ENCODE measurements at places on chromosomes 4 and X.
A peak's percentile ranks its signal among the peaks of the same experiment; 100 is the strongest.

DNA sequence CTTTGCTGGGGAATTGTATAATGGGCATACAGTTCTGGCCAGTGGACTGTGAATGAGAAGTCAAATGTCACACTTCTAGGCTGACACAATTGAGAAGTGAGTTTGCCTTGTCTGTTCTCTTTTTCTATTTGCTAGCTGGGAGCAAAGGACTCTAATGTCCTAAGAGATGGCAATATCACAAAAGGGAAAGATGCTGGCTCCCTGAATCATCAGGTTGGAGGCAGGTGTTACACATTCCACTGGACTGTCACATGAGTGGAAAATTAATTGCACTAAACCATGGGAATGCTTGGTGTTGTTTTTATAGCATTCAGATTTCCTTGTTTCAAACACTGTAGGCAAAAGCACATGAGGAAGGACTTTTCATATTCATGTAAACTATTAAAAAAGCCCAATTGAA, 388.3 kb downstream of the ADAM29 start:
- no peak for DNase-seq

DNA sequence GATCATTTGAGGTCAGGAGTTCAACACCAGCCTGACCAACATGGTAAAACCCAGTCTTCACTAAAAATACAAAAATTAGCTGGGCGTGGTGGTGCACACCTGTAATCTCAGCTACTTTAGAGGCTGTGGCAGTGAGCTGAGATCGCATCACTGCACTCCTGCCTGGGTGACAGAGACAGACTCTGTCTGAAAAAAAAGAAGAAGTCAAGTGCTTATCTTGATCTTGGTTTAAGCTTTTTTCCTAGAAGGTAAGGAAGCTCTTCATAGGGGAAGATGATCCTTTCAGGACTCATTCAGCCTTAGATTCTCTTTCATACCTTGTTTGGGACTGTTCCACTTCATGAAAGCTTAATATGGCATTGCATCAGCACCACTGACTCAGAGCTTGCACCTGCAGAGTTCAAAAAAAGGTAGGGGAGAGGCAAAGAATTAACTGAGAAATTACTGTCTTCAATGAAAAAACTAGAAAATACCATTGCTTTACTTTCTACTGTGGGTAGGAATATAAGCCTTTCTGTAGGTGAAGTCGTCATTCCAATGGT, 70.8 kb upstream of the EPGN start:
- DNase-seq, result no peak

GRCh38 chr4:112511093-112511802, 4.7 kb downstream of the NEUROG2 start:
- DNase-seq, result no peak

DNA sequence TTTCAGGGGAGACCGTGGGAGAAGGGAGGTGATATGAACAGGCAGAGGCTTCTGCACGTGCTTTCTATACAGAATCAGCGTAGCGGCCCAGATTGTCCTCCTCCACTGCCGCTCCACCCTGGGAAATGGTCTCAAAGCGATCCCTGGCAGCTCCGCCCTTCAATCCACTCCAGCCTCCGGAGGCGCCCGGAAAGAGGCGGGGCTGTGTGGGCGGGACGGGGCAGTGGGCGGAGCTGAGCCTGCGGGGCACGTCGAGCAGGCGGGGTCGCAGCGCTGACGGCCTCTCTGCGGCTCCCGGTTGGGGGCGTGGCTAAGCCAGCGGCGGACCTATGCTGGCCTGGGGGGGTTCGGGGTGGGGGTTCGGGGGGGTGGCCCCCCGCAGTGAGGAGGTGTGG, 210 bp upstream of the SMIM10L2A start:
- peak; percentile 49 for DNase-seq

DNA sequence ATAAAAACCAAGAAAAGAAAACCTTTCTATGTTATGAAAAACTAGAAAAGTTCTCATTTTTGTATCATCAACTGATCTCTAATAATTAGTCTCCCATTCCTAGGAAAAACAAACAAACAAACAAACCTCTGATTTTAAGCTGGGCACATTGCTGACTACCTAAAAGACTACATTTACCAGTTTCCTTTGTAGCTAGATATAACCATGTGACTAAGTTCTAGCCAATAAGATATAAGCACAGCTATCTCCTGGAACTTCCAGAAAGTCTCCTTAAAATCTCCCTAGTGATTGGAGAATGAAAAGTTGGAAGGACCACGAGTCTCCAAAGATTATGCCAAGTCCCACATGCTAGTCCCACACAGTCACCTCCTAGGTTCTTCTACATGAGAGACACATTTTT, 108.9 kb downstream of the NR3C2 start:
- no peak for DNase-seq

GRCh38 chr4:170674176-170674575, 584.4 kb upstream of the AADAT start:
- no peak for DNase-seq

- DNase-seq, result no peak
Observed at GRCh38 chr4:3402491-3403347, 39.0 kb upstream of the HGFAC start.

GRCh38 chrX:148192547-148192946, 211.4 kb downstream of the FMR1NB start:
- DNase-seq, result no peak

- no peak for DNase-seq
Observed at GRCh38 chr4:138249132-138249531, 7.0 kb upstream of the SLC7A11 start.

DNA sequence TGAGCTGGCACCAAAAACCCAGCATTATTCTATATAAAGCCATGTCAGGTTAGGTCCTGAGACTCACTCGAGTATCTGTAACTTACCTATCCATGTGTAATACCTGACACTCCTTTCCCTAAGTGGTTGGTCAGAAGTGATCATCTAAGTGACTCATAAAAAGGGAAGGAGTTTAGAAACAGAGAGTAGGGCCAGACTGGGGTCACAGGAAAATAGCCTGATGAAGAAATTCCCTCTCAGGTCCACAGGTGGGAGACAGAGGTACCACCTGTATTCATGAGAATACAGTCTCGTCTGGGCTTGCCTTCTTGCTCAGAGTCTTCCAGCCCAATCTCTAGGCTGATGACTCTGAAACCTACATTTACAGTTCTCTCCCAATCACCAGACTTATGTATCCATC, 161.8 kb upstream of the MAP3K15 start:
- DNase-seq, result no peak

DNA sequence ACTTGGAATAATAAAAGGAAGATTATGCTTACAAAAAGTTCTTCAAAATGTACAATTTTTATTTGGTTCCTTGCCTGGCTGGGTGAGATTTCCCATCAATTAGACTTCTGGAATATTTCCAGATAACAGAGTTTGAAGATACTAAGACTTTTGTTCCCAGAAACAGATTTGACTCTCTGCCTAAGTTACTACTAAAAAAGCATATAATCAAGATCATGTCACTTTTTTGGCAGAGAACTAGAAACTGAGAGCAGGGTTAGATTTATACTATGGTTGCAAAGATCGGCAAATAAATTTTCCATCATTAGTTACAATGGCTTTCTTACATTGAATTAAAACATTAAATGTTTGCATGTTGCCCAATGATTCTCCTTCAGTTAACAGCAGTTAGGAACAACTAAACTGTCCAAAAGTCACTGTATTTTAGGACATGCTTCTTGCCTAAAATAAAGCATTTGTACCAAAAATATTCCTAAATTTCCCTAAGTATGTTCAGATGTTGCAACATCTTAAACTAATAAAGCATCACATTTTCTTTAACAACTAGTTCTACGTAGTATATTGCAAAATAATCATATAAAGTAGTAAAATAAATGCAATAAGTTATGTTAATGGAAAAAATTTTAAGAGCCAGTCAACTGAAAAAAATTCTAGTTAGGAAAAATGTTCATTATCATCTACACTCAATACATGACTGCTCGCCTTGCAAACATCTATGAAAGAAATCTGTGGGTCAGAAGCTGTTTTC, 73.0 kb downstream of the SEC24D start:
- no peak for DNase-seq

- no peak for DNase-seq
Observed at GRCh38 chr4:88859191-88859812, 161.7 kb upstream of the NAP1L5 start.

DNA sequence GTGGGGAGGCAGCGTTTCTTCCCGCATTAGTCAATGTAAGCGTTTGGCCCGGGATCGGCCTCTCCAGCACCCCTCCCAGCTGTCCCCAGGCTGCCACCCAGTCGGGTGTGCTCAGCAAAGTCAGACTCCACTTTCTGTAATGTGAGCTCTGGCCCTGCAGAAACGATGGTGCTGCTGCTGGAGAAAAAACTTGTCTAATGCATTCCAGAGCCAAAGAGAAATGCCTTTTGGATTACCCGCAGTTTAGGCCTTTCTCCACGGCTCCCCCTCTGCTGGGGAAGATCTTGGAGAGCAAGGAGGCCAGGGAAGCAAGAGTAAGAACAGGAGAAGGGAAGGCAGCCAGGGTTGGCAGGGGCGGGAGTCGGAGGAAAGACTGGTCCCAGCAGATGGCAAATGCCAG, 55.2 kb downstream of the ELF4 start:
- no peak for DNase-seq

GRCh38 chrX:47573341-47574075, 8.7 kb upstream of the TIMP1 start:
- DNase-seq, result no peak

- DNase-seq, result peak; percentile 34
Observed at GRCh38 chrX:137051978-137052642, 18.3 kb upstream of the GPR101 start.

DNA sequence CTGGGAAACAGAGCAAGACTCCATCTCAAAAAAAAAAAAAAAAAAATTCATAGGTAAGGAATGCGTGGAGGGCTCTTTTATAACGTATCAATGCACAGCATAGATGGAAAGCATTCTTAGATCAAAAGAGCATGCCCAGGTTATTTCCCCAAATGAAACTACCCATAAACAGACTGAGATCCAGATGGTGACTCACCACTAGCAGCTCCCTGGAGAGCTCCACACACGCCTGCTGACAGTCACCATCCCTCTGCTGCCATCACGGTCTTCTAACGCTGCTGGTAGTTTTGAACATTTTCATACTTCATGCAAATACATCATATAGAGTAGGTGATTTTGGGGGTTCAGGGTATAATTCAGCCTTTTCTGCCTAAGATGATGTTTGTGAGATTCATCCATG, 136.9 kb downstream of the ASMT start:
- DNase-seq, result no peak

DNA sequence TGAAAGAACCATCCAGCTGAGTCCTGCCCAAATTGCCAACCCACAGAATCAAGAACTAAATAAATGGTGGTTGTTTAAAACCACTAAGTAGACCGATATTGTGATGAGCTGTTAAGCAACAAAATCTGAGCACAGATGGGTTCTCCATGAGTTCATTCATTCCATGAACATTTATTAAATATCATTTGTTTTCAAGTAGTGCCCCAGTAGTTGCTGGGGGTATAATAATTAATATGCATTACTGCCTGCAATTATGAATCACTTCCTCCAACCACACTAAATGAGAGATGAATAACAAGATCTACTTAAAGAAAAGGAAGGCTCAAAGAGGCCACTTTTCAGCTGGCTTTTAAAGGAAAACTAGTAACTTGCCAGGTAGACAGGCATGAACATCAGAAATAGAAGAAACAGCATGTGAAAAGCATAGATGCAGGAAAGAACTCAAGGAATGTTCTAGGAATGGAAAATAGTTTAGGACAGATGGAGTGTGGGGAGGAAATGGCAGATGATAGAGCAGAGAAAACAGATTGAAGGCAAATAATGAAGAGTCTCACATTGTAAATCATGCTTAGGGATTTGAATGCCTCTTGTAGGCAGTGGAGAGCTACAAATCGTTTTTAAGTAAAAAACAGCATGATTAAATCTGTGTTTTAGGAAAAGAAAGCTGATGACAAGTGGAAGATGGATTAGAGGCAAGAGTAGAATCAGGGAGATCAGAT, 641.7 kb upstream of the DIPK2B start:
- no peak for DNase-seq

DNA sequence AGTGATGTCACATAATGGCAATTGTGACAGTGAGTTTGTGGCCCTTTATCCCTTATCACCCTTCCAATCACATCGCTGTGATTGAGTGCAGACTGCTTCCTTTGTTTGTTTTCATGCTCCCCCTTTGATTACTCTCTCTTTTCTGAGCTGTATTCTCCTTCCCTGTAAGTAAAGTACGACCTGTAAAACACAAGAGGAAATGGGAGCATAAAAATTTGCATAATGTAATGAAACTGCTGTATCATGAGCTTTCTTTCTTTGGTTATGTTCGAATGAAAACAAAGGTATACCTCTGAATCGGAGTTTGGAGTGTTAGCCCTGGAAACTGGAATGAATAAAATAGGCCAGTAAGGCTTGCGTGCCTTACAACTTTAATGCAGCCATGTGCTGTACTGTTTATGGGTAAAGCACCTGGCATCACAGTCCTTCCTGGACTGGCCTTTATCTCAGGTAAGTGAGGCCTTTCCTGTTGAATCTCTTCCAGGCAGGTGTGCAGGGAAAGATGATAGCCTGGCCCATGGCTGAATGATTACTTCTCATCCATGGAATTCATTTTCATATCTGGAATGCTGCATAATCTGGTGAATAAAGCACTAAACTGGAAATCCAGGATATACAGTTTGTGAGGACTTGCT, 26.6 kb upstream of the HS3ST1 start:
- DNase-seq, result no peak

DNA sequence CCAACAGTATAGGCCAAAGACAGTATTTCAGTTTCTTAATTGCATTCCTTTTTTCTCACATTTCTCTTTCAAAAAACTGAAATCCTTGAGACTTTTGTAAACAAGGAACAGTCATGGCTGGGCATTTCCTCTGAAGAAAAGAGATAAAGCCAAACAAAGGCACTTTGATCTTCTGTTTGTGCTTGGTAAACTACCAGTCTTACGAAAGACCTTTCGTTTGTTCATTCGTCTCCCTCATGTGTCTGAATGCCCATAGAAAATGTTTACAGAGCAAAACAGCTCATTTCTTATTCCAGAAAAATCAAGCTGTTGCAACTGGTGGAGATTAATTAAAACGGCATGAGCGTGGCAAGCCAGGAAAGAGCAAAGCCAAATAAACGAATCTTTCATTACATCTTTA, 178.0 kb downstream of the GASK1B start:
- no peak for DNase-seq

DNA sequence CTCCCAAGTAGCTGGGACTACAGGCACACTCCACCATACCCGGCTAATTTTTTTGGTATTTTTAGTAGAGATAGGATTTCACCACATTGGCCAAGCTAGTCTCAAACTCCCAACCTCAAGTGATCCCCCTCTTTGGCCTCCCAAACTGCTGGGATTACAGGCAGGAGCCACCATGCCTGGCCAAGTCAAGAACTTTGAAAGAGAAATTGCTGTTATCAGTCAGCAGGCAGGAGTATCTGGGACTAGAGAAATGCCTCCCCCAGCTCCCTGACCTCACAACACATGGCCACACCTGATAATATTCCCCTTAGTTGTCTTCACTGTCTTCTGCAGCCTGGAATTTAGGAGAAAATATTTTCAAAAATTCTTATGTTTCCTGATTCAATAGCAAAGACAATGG, 7.4 kb downstream of the TXK start:
- DNase-seq, result no peak

- no peak for DNase-seq
Observed at GRCh38 chr4:168908093-168908492, 102.0 kb downstream of the CBR4 start.

- no peak for DNase-seq
Observed at GRCh38 chr4:84362896-84363655, 136.0 kb downstream of the NKX6-1 start.
